DMS153 (cell line): ENCODE measurements at places on chromosomes 4 and X.

- DNase-seq: no peak
Measured at GRCh38 chr4:112520598-112521122, 4.7 kb upstream of the NEUROG2 start.

- DNase-seq: no peak
Measured at GRCh38 chrX:123878252-123878721, 18.4 kb downstream of the XIAP start.

DNA sequence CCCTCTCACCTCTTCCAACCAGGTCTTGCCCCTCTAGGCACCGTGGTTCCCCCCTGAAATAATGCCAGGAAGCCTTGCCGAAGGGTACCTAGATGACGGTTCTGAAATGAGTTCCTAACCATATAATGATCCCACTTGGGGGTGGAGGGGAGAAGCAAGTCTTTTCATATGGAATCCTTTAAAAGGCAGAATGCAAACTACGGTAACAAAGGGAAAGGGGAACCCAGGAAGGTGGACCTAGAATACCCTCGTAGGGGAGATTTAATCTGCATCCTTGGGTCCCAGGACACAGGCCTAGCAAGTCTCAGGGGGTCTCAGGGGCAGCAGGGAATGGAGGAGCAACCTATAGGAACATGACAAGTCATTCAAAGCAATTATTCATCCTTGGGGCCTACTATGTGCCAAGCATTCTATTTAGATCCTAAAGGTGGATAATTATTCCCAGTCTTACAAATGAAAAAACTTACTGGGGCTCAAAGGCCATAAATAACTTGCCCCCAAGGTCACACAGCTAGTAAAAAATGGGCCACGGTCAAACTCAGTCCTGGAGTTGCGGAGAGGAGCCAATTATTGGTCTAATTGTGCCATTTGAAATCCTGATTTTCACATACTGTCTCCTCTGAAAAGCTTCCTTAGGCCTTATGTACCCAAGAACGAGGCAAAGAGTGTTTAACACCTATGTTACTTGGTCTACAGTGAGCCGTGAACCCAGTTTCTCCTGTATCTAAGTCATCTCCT, 8.8 kb downstream of the BCOR start:
- no peak for DNase-seq

- no peak for DNase-seq
Measured at GRCh38 chrX:18707426-18708049, at the start of gene PPEF1. TSS of gene PPEF1 (plus strand) at chrX:18707645. CDS start at chrX:18707781, 136 bp downstream.

DNA sequence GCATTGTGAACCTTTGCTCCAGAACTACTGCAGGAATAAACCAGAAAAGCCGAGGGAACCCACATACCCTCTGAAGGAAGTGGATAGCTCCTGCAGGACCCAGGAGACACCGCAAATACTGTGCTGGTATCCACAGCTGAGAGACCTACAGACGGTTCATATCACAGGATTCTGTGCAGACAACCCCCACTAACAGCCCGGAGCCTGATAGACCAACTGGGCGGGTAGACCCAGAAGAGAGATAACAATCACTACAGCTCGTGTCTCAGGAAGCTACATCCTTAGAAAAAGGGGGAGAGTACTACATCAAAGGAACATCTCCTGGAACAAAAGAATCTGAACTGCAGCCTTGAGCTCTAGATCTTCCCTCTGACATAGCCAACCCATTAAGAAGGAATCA, 150.8 kb downstream of the FRAS1 start:
- no peak for DNase-seq

- no peak for DNase-seq
Measured at GRCh38 chrX:106954041-106954440, 33.8 kb downstream of the CLDN2 start.

DNA sequence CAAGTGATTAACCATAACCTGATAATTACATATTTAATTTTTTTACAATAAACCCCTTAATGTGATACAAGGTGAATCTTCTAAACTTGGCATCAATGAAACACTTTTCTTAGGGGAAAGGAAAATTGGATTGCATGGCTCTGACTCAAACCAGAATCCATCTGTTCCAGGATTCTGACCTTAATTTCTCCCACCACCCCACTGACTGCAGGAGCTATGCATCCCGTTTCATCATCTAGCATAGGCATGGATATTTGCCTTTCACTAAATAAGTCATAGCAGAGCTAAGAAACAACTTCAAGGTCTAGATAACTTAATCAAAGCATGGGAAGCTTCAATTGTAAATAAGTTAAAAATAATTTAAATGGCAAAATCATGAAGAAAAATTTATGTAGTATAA, 156.3 kb downstream of the BTC start:
- no peak for DNase-seq

DNA sequence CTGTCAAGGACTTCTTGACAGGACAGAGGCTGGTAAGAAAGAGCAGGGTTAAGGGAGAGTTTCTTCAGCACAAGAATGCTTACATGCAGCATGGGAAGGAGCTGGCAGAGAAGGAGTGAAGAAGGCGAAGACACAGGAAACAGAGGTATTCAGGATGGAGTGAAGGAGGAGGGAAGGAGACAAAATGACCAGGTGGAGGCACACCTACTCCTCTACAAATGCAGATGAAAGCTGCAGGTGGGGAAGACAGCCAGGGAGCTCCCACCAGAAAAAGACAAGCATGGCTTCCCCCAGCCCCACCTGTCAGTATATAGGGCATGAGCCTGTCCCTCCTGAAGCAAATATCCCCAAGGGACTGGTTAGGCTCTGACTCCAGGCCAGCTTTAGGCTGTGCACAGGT, 29.6 kb upstream of the NKRF start:
- no peak for DNase-seq

DNA sequence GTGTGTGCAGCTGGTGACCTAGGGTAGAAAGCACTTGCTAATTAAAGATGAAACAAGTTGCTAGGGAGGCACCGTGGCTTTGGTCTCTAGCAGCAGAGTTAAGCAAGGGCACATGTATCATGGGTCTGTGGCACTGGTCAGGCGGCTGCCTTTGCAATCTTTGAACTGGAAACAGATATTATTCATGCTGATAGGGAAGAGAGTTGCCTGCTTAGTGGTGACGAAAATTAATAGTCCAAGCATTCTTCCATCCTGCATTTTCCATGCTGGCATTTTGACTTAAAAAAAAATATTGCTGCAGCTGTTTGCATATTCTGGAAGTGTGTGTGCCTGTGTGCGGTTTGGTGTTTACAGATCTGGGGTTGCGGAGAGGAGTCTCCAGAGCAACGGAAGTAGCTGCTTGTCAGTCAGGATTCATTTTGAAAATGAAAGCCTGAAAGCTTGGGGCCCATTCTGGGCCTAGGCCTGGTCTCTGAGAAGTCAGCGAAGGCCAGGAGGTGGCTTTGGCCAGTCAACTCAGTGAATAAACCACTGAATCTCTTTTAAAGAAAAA, 2.3 kb upstream of the SOWAHD start:
- no peak for DNase-seq

DNA sequence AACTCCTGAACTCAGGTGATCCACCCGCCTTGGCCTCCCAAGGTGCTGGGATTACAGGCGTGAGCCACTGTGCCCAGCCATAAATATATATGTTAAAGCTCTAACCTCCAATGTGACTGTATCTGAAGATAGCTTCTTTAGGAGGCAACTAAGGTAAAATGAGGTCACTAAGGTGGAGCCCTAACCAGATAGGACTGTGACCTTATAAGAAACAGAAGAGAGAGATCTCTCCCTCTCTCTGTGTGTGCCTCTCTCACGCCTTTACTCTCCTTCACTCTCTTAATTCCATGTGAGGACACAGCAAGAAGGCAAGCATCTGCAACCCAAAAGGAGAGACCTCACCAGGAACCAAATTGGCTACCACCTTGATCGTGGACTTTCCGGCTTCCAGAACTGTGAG, 926 bp upstream of the MAGIX start:
- no peak for DNase-seq

DNA sequence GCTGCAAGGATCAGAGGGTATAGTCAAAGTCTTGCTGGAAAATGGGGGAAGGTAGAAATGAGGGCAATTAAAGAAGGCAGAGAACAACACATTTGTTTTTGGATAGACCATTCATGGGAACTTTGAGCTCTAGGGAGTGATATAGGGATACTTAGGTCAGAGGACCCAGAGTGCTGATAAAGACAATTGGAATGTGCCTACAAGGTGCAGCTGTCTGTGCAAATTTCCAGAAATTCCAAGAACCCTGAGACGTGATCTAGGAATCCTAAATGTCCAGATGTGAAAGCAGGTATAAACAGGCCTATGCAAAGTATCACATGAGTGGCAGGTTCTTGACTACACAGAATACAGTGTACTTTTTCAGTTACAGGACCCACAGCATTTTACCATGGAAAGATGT, 24.2 kb downstream of the FNIP2 start:
- no peak for DNase-seq

GRCh38 chr4:41465146-41465761, 72.7 kb upstream of the LIMCH1 start:
- no peak for DNase-seq

DNA sequence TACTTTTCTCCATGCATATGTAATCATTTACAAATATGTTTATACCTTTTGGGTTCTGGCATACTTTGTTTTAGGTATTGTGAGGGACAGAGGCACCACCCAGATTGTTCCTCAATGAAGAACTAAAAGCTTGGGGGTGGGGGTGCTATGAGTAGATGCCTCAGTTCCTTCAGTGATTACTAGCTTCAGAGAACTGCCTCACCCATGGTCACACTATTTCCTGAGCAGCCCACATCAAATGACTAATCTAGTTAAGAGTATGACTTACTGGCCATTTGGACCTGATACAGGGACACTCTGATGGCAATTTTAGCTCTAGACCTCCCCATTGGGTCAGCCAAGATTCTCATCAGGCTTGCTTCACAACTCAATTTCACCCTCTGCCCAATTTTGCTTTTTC, 22.2 kb upstream of the CXXC4 start:
- DNase-seq: no peak

DNA sequence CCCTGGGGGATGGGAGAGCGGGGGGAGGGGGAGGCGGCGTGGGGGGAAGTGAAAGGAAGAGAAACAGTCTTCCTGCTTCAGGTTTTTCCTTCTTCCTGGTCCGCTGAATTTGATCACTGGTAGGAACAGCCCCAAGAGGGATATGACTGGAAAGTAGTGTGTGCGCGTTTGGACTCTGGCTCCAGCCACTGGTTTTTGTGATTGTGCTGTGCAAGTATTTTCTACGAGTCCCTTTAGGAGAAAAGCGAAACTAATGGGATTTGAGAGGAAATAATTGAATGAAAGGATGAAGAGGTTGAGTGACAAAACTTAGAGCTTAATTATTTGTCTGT, 836 bp downstream of the PRRG1 start:
- no peak for DNase-seq

GRCh38 chr4:172601195-172601594, 567.4 kb upstream of the GALNT7 start:
- no peak for DNase-seq

DNA sequence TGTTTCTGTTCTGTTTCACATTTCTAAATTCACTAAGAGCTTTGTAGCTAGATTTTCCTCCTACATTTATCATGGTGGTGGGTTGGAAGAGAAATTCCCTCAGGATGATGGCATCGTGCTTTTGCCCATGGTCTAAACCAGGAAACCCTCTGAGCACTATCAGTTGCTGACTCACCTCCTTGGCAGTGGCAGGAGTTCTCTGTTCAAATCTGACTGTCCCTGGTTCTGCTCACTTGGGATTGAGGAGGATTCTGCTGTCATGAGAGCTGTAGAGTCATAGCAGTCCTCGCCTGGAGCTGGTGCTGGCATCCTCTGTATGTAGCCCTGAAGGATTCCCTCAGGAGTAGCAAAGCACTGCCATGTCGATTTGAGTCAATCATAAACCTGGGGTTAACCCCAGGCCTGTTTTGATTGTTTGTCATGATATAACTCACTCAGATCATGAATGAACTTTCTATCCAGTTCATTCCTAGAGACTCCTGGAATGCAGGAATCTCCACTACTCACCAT, 9.4 kb downstream of the TEX13A start:
- no peak for DNase-seq

GRCh38 chr4:56671860-56672259, 9.2 kb downstream of the HOPX start:
- no peak for DNase-seq

- DNase-seq: no peak
Measured at GRCh38 chrX:77953302-77953701, 16.1 kb downstream of the PGAM4 start.

GRCh38 chrX:42274151-42274550, 350.8 kb upstream of the CASK start:
- no peak for DNase-seq
